ENCODE measurements at places on chromosomes 6 and 20.

DNA sequence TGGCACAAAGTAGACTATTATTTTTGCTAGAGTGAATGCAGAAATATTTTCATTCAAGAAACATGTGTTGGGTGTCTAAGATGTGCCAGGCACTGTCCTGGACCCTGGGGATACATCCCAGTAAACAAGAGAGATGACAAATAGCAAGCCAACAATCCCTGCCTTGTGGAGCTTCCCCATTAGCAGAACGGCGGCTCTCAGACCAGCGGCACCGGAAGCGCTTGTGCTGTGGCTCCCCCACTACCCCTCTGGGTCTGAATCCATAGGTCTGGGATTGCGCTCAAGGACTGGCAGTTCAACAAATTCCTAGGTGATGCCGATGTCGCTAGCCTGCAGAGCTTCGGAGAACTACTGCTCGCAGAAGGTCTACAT lies 98.5 kb upstream of the AGPAT4 start:
- no peak for DNase-seq

GRCh38 chr6:137851669-137852068 lies 15.4 kb upstream of the TNFAIP3 start:
- DNase-seq: no peak

GRCh38 chr6:156890627-156891314 lies 113.6 kb downstream of the ARID1B start:
- DNase-seq: no peak

GRCh38 chr6:168609914-168610490 lies 169.0 kb downstream of the SMOC2 start:
- DNase-seq: no peak

DNA sequence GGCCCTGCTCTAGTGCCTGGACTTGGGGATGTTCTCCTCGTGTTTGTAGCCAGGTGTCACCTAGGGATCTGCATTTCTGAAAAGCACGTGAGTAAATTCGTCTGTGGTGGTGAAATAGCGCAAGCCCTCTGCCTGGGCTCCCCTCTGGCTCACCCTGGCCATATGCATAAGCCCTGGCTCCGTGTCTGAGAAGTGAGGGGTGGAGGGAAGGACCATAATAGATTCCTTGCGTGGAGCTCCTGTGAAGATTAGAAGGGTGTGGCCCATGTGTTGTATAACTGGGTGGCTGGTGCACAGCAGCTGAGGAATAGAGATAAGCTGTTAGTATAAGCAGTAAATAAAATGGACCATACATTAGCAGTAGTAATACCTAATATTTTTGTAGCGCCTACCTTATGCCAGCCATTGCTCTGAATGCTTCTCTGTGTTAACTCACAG lies 4.8 kb downstream of the BCAS1 start:
- DNase-seq: no peak
